ENCODE measurements at places on chromosomes 6 and 20.

- DNase-seq, result no peak
Observed at GRCh38 chr20:43355610-43356009, 102.1 kb upstream of the SRSF6 start.

GRCh38 chr20:3997446-3997845 lies 17.9 kb downstream of the RNF24 start:
- DNase-seq, result no peak

GRCh38 chr6:163883984-163884383 lies 469.5 kb downstream of the QKI start:
- no peak for DNase-seq

- DNase-seq, result no peak
Observed at GRCh38 chr6:154830771-154831170, 97.6 kb downstream of the SCAF8 start.

GRCh38 chr6:12911427-12911826 lies 194.9 kb downstream of the PHACTR1 start:
- DNase-seq, result no peak

- no peak for DNase-seq
Observed at GRCh38 chr6:140581601-140582000, 1207.2 kb upstream of the CITED2 start.

- no peak for DNase-seq
Observed at GRCh38 chr6:166683477-166683876, 56.4 kb upstream of the RPS6KA2 start.

- DNase-seq, result no peak
Observed at GRCh38 chr20:20763650-20764049, 51.2 kb upstream of the RALGAPA2 start.

GRCh38 chr20:20410678-20411077 lies 42.8 kb downstream of the INSM1 start:
- no peak for DNase-seq

- no peak for DNase-seq
Observed at GRCh38 chr6:16440636-16441212, 202.3 kb downstream of the GMPR start.

GRCh38 chr6:77089776-77090175 lies 373.5 kb downstream of the HTR1B start:
- DNase-seq, result no peak

- DNase-seq, result no peak
Observed at GRCh38 chr6:169962604-169963469, 211.4 kb downstream of the ERMARD start.

DNA sequence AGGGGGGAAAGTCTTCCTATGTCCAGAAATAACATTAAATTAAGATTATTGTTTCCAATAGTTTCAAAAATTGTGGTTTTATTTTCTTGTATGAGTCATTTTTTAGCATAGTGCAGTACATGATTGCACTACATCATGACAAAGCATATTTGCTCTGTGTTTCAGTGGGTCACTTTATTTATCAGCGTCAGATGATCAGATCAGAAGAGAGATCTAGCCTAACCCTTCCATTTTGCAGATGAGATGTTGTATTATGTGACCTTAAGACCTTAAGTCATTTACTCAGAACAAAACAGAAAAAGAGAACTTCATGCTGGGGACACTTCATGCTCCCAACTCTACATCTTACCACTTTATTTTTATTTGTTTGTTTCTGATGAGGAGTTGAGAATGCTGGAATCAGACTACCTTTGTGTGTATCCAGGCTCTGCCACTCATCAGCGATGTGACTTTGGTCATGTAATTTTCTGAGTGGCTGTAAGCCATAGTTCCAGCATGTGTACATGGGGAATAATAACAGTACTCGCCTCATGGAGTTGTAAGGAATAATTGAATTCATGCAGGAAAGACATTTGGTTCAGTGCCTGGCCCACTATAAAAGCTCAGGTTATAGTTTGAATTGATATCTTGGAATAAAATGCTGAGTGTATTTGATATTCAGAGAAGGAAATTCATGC lies 13.5 kb downstream of the EYA4 start:
- no peak for DNase-seq

- DNase-seq, result no peak
Observed at GRCh38 chr6:52672412-52673025, 1.6 kb downstream of the TMEM14A start.

DNA sequence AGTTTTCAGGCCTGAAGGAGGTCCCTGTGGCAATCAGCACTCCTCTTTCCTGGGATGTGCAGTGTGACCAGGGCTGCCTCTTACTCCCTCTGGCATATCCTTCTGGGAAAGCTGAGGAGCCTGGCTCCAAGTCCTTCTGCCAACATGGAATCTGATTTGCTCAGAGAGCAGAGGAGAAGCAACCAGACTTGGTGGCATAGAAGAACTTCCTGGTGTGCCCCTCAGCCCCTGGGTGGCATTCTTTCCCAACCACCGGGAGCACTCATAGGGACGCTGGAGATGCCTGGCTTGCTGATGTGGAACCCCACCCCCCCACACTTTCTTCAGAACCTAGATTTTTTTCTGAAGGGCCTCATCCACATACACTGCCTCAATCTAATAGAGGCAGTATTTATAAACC lies 107.6 kb upstream of the TRAF3IP2 start:
- DNase-seq, result no peak
